Activated CD4-positive, alpha-beta T cell treated with anti-CD3 and anti-CD28 coated beads, Interleukin-2, amount 10 ng/mL, durations not matched to agents 24 days and 14 days (primary cell): ENCODE measurements at places on chromosomes 13 and 19.

DNA sequence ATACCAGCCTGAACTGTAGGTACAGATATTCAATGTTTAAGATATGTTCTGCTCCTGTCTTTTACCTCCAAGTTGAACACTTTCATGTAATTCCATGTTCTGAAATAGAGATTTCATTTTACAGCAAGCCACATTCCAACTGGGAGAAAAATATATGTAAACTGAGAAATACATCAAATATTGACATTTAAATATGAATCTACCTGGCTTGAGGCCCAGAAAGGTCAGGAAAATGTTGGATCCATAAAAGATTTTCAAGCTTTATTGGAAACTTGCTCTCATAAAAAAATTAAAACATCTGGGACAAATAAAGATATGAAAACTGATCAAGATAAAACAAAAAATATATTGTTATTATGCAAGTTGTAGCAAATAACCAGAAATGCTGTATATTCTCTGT is 1078.7 kb upstream of the ATXN8OS start:
- DNase-seq = no peak

DNA sequence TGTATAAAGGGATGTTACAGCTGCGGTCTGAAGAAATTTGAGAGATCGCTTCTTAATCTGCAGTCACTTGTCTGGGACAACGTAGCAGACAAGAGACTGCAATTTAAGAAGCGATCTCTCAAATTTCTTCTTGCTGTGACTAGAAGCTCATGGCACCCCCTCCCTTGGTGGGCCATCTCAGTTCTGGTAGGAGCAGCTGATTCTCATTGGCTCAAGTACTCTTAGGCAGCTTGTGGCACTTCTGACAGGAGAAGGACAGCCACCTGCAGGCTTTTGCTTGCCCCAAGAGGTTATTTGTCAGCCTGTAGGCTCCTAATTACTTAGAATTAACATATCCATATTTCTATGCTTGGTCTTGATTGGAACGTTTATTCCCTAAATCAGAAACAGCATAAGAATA is 503.0 kb downstream of the DCT start:
- DNase-seq = no peak

GRCh38 chr13:52359534-52359933 is 46.4 kb downstream of the THSD1 start:
- no peak for DNase-seq

DNA sequence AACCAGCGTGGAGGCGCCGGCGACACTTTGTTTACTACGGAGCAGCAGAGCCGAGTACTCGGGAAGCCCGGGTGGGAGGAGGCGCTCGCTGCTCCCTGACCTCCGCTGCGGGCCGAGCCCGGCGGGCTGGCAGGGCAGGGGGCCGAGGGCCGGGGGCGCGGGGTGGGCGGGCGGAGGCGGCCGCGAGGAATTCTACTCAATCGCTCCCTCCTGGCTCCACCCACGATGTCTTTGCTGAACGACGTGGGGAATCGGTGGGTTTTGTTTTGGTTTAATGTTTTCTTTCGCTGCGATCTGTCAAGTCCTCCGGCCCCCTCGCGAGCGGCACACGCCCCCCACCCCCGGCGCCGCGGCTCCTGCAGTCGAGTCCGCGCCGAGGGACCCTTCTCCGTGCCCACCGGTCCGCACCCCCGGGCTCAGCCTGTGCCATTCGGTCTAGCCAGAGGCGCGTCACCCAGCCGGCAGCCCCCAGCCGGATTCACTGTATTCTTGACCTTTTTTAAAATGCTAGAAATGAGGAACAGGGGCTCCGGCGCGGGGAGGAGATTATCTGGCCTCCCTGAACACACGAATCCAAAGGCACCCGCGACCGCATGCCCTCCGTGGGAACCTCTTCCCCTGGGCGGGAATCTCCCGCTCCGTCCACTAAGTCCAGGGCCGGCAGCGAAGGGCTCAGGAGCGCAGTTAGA is 636 bp upstream of the FOXO1 start:
- no peak for DNase-seq
